ENCODE measurements at places on chromosomes 4 and X.

DNA sequence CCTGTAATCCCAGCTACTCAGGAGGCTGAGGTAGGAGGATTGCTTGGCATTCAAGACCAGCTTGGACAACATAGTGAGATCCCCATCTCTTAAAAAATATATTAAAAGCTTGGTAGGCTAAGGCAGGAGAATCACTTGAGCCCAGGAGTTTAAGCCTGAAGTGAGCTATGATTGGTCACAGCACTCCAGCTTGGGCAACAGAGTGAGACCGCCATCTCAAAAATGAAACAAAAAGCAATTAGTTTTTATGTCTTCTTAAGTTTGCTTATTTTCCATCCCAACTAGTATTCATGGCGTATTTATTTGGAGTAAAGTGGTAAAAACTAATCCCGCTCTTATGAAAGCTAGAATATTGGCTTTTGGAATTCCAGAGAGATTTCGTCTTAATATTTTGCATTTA is 25.4 kb upstream of the PDE5A start:
- DNase-seq = no peak

DNA sequence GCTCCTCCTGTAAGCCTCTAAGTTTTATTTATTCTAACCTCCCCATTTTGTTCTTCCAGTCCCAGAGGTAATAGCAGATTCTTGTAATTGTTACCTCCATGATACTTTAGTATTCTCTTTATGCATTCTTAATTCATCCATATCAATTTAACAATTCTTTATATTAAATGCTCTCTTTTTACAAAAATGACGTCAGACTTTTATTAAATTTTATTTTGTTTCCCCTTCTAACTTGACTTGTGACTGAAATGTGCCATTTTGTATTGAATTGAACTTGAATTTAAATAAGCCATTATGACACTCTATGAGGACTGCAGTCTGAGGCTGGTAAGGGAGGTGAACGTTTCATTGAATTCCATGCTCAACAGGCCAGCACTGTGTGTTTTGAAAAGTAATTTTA is 60.0 kb upstream of the NUDT10 start:
- DNase-seq = no peak

DNA sequence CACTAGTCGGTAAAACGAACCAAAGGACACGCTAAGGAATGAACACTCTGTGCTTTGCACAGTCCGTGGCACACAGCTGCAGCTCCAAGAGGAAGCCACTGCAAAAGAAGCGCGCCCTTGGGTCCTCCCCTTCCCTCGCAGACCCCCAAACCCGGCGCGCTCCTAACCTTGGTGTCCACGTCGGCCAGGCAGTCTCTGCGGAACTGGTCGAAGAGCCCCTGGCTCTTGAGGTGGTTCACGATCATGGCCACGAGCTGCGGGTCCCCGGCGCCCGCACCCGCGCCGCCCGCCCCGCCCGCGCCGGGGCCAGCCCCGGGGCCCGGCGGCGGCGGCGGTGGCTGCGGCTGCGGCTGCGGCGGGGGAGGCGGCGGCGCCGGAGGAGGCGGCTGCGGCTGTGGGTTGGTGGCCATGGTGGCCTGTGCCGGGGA is 333 bp downstream of the BOD1L1 start:
- DNase-seq = peak; percentile 61

- peak; percentile 1 for DNase-seq
Observed at GRCh38 chrX:79107891-79108718, 36.4 kb upstream of the GPR174 start.

- DNase-seq = no peak
Observed at GRCh38 chrX:97405031-97405660, 521.4 kb downstream of the RPA4 start.

DNA sequence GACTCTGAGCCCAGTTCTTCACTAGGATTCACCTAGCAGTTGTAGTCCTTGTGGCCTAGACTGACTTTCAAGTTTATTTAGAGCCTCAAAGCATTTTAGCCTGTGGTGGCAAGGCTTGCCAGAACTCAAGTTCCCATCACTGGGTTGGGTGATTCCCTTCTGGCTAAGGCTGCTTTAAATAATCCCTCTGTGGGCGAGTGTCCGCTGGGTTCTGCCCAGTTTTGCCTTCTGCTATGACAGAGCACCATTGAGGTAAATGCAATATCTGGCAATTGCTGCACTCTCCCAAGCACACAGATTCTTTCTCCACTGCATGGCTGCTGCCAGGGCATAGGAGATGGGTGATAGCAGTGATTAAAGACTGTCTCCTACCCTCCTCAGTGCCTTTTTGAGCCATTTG is 90.8 kb upstream of the RLIM start:
- DNase-seq = no peak

DNA sequence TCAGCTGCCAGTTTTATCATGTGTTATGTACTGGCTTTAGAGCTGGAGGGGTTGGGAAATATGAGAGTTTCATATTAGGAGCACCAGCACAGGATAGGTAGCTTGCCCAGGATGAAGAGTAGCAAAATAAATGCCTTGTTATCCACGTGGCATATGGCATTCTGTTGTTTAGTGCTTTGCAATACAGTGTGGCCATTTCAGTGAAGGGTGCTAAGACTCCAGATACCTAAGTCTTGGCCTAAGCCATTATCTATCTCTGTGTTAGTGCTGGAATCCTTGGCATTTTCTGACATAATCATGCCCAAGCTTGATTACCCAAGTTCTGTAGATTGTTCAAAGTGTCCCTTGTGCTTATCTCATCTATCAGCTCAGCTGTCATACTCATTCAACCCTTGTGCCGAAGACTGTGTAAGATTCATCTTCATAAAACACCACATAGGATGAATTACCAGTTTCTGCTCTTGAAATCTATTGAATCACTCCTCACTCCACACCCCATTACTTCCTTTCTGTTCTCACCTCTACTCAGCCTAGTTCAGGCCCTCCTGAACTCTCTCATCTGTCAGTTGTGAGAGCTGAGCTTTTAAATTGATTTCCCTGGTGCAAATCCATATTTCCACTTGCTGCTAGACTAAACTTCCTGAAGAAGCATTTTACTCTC is 73.5 kb downstream of the CLCN5 start:
- DNase-seq = no peak

GRCh38 chrX:123884809-123885408 is 25.1 kb downstream of the XIAP start:
- peak; percentile 55 for DNase-seq

DNA sequence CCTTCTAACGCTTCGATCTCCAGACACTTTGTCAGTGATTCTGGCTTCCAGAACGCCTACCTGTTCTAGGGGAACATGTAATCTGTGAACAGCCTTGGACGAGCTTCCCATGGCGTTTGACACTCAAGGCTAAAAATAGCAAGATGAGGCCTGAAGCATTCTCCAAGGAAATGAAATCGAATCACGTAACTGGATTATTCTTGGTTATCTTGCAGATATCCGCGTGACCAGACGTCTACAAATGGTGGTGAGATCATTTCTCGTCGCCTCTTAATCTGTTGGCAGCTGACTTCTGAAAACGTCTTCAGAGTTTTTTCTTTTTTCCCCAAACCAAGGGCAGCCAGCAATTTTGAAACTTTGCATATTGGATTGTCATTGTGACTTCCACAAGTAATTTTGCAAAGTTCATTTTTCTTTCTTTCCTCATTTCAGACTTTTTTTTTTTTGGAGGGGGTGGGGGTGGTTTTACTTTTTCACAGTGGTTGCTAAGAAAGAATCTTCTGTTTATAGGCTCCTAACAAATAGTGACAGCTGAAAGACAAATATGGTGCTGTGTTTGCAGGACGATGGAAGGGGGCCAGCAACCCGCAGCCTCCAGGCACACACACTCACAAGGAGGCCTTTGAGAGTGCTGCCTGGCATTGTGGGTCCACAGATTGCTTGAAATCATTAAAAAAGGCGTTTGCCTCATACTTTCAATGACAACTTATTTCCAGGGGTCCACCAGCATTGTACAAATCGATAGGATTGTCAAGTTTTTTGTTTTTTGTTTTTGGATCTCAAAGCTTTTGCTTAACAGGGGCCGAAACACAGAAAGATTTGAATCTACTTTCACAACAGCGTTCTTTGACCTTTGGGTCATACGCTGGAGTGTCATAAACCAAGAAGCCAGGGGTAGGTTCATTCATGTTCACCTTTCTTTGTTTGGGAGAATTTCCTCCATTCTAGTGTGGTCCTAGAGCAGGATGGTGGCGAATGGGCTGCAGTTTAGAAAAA is 32.4 kb upstream of the PDLIM3 start:
- DNase-seq = peak; percentile 53

DNA sequence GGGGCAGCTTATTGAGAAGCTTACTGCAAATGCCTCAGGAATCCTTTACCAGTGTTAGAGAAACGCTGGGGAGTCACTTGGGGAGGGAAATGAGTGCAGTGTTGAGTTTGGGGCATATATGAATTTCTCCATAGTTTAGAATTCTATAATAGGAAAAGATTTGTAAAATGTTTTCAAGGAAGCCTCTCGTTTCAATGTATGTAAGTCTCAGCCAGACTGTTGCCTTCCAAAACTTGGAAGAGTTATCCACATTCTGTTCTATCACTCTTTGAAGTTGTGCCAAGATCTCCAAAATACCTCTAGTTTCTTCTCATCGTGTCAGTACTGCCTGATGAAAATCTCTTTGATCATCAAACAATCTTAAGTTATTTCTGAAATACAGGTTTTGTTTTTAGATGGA is 565 bp upstream of the LRCH2 start:
- no peak for DNase-seq

GRCh38 chr4:173243917-173244658 is 75.5 kb downstream of the GALNT7 start:
- DNase-seq = no peak

GRCh38 chr4:108192056-108192455 is 23.3 kb upstream of the LEF1 start:
- DNase-seq = no peak

DNA sequence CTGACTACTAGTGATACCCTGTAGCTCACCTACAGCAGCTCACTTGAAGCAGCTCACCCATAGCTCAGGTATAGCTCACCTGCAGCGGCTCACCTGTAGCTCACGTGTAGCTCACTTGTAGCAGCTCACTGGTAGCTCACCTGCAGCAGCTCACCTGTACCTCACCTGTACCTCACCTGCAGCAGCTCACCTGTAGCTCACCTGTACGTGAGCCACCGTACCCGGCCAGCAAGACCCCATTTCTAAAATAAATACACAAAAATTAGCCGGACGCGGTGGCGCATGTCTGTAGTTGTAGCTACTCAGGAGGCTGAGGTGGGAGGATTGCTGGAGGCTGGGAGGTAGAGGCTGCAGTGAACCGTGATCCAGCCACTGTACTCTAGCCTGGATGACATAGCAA is 30.6 kb downstream of the SHOX start:
- no peak for DNase-seq

GRCh38 chr4:109211671-109212070 is 90.8 kb downstream of the COL25A1 start:
- DNase-seq = no peak

- DNase-seq = no peak
Observed at GRCh38 chr4:139171876-139172691, 4.9 kb downstream of the ELF2 start.

DNA sequence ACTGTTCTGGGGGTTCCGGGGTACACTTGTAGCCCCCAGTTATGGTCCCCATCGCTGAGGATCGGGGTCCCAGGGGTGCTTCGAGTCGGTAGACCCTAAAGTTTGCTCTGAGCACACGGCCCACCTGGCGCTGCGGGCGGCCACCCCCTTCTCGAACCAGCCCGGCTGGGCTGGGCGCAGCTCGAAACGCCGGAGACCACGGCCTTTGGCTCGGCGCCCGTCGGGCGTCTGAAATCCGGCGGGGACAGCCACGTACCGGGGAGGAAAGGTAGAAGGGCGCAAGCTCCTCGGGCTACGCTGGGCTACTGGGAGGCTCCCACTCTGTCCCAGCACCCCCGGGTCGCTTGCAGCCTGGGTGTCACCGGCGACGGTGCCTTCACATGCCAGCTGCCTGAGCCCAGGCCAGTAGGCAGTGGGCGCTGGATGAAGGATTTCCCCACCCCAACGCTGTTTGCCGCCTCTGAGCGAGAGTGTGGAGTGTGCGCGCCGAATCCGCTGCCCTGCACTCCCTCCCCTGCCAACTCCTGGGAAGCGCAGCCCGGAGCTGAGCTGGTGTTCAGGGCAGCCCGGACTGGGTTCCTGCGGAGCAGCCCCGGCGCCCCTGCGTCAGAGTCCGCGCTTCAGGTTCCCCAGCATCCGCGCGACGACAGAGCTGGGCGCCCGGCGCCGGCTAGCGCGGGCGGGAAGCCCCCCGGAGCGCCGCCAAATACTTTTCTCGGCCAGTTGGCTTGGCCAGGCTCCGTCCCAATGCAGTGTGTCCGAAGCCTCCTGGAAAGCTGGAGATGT is 637 bp downstream of the MAMLD1 start:
- DNase-seq = peak; percentile 72

GRCh38 chr4:14078326-14078725 is 450.8 kb upstream of the BOD1L1 start:
- no peak for DNase-seq

- no peak for DNase-seq
Observed at GRCh38 chrX:54978448-54978847, 15.5 kb downstream of the PFKFB1 start.

DNA sequence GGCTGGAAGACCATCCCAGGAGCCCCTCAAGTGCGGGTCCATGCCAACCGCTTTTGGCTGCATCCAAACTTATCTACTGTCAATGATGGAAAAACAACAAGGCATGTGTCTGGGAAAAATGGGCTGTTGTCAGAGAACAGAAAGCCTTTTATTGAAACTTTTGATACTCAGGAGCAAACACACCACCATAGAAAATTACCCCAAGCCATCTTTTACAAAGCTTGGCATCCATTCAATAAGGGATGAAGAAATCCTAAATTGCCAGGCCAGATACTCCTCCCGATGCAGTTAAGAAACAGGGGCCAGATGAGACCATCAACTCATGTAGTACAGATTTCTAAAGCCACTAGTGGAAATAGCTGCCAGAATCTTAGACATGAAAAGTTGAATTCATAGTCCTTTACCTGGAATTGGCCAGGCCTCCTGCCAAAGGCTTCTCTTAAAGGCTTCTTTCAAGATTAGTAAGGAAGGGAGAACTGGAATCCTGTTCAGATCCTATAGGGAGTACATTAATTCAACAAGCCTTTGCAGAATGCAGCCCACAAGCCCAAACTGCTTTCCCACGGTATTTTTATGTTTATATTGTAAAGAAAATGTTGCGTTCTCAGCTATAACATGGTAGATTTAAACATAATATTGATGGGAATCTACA is 145.4 kb upstream of the MAP3K15 start:
- no peak for DNase-seq

DNA sequence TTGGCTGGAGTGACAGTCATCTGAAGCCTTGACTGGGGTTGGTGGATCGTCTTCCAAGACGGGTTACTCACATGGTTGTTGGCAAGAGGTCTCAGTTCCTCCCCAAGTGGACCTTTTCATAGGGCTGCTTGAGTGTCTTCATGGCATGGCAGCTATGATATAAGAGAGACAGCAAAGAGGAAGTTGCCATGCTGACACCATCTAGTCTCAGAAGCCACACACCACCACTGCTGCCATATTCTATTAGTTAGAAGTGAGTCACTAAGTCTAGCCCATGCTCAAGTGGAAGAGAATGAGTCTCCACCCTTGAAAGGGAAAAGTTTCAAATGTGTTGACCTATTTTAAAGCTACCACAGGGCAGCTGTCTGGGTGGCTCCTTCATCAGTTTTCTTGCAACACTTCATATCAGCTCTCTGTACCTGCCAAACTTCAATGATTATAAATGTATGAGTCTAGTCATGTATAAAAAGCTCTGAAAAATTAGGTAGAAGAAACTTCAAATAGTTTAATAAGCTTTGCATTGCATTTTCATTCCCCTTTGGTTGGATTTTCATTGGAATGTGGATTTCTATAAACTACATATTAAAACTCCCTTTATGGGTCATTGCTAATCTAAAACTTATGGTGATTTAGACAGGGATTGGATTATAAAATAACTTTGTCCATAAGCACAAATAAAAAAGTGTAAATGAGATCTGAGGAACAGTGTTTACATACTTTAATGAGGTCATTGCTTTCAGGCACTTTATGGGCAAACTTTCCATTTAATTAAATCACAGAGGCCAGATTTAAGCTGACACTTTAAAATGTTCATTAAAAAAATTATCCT is 68.0 kb upstream of the ATXN3L start:
- DNase-seq = peak; percentile 61
